Nucleus accumbens (tissue), 56 donors: ENCODE measurements at places on chromosomes 2 and 18.
A peak's percentile ranks its signal among the peaks of the same experiment; 100 is the strongest.

DNA sequence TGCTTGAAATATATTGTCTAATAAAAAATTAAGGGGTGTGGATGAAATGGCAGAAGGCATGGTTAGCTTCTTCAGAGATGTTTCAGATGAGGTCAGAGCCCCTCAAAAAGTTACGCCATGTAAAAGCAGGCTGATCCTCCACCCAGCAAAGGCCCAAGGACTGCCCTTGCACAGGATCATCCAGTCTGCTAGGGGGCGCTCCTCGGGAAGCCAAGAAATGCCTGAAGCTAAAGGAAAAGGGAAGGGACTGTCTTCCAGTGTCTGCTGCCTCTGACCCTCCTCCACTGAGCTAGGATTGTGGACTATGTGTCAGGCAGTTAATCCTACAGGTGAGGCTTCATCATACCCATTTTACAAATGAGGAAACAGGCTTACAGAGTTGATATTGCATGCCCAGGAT, 33.8 kb upstream of the TEX51 start:
- no peak for DNase-seq

DNA sequence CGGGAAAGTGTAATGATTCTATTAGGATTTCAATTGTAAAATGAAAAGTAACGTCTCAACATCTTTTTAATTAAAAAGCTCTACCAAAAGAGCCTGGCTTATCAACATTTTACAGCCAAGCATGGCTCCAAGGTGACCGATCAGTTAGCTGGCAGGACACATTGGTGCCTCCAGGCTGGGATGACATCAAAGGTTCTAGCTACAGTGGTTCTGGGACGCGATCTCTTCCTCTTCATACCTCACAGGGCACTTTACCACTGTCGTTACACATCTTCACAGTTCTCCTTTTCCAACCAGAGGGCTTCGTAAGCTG, 693 bp downstream of the ORC2 start:
- DNase-seq = no peak

- no peak for DNase-seq
Observed at GRCh38 chr2:32706815-32707579, 79.1 kb downstream of the TTC27 start.

- DNase-seq = no peak
Observed at GRCh38 chr2:157468931-157469708, 25.2 kb upstream of the CYTIP start.

- no peak for DNase-seq
Observed at GRCh38 chr2:231866450-231866849, 59.7 kb downstream of the NPPC start.

DNA sequence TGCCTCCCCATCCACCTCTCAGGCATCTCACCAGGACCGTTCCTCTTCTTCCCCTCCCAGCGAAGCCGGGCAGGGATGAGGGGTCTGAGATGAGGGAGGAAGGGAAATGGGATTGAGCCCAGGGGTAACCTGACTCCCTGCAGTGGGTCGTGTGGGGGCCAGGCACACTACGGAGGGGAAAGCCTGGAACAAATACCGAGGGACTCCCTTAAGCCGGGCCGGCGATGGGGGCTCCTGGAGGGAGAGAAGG, 250 bp upstream of the SPEG start:
- no peak for DNase-seq

GRCh38 chr2:205734436-205735037, 52.2 kb downstream of the NRP2 start:
- DNase-seq = no peak

- DNase-seq = no peak
Observed at GRCh38 chr2:239275044-239275685, 125.7 kb downstream of the HDAC4 start.

DNA sequence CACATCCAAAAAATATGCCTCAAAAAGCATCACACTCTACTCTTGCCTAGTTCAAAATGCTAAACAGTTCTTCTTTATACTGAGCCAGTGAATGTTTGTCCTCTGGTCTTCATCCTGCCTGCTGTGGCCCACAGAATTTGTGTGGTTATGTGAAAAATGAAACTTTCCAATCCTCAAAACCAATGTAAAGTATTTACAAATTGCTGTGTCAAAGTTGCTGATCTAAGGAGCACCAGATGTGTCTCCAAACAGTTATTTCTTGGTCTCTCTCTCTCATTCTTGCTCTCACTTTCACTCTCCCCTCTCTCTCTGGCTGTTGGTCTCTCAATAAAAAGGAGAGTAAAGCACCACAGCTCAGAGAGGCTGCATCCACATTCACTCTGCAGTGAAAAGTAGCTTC, 23.0 kb downstream of the EPHA4 start:
- no peak for DNase-seq

DNA sequence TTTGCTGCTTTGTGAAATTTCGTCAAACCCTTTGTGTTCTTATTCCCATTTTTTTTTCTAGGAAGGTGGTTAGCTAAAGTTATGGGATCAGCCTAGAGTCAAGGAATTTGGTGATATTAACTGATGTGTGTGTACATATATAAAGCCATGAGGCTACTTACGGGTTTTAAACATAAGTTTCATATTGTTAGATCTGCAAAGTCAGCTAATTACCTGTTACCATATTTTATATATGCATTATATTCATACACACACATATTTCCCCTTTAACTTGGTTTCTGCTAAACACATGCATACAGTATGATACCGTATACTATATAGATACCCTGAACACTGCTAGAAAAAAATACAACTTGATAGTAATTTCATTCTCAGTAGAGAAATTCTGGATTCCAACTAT, 241.0 kb downstream of the NYAP2 start:
- DNase-seq = no peak

GRCh38 chr2:217076657-217077232, 216.9 kb upstream of the TNP1 start:
- DNase-seq = no peak

- no peak for DNase-seq
Observed at GRCh38 chr2:14909795-14910194, 277.3 kb downstream of the LRATD1 start.

- DNase-seq = peak; percentile 8
Observed at GRCh38 chr2:106020821-106021661, 173.1 kb downstream of the UXS1 start.

- no peak for DNase-seq
Observed at GRCh38 chr18:44497311-44497710, 183.4 kb upstream of the SETBP1 start.

DNA sequence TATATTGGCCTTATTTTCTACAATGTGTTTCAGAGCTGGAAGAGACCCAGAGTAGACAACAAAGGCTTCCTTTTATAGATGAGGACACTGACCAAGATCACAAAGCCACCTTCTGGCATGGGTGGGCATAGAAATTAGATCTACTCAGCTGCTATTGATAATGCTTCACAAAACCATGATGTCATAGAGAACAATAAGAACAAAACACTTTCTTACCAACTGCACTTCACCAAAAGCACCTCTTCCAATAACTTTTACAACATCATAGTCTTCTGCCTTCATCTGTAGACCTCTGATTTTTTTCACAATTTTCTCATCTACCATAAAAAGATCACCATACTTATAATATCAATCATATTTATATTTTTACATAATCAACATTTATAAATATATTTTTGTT, 58.1 kb downstream of the ROCK2 start:
- DNase-seq = no peak

GRCh38 chr2:119137502-119137901, 21.0 kb downstream of the C1QL2 start:
- DNase-seq = no peak

GRCh38 chr2:107721178-107721577, 105.5 kb upstream of the RGPD4 start:
- DNase-seq = no peak
